ENCODE measurements at places on chromosomes 12 and 14.

DNA sequence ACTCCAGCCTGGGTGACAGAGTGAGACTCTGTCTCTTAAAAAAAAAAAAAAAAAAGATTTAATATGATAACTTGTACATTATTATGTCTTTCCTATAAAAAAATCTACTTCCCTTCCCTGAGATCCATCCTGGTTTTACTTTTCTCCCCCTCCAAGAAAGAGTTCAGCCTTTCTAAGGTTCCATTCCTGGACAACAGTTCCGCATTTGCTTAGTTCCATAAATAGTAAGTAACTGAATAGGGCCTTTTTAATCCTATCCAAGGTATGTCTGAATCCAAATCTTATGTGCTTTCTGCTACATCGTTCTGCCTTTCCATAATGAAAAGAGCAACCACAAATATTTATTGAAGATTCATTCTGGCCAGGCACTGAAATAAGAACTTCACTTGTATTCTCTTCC, 187.8 kb downstream of the DACT1 start:
- no peak for DNase-seq

DNA sequence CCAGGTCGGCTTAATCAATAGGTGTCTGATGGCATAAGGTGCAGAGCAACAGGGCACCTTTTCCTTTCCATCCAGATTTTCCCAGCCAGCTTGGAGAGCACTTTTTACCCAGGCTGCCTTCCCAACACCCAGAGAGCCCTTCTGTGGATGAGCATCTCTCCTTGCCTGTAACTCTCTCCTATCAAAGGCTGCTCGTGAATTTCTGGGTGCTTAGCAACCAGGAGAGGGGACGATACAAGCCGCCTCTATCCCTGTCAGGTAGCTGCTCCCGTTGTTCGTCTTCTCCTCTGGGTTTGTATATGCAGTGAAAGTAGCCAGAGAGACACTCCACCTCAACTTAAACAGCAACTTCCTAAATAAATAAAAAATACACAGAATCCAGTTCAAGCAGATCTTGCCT, 124.2 kb downstream of the CACNA1C start:
- no peak for DNase-seq

GRCh38 chr12:92297932-92298696, 152.5 kb upstream of the BTG1 start:
- peak; percentile 5 for DNase-seq

DNA sequence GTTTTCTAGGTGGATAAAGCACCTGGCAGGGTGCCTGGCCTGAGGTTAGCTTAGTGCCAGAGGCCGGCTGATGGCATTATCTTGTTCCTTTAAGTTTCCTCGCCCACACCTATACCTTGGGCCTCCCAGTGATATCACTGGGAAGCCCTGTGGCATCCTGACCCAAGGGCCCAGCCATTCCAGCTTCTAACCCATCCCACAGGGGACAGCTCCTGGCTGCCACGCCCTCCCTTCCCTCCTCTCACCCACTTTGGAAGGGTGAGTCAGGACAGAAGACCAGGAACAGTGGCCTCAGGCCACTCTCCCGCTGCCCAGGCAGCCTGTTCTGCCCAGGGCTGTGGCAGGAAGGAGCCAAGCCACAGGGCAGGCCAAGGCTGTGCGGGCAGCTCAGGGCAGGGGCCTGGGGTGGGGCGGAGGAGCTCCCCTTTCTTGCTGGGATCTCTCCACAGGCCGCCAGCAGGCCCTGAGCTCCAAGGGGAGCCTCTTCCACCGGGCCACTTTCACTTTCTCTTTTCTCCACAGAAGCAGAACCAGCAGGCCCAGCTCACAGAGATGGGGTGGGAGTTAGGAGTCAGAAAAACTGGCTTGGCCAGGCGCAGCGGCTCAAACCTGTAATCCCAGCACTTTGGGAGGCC, 75.1 kb downstream of the IRF2BPL start:
- DNase-seq: peak; percentile 49

DNA sequence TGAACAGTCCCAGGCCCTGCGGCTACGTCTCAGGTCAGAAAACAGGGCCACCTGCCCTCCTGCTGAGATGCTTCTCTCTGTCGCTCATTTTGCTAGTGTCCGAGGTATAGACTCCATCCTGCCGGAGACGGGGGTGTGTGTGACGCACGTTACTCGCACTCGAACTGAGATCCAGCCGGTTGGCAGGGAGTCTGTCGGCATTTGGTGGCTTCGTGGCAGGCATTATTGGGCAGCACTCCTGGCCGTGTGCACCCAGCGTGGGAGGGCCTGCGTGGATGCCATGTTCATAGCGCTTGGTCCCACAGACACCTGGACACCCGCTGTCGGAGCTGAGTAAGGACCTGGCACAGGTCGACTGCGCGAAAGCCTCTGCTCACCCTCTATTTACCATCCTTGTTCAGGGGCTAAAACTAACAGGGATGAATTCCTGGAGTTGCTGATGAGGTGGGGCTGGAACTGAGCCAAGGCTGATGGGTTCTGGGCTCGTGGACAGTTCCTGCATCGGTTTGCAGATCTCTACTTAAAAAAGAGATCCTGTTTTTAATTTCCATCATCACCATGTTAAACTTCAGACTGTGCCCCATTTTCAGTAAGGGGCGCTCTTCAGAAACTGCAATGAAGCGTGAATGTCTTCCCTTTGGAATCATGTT, 28.6 kb downstream of the AACS start:
- no peak for DNase-seq

GRCh38 chr14:34875031-34875922, at the start of gene BAZ1A:
TSS of gene BAZ1A (minus strand) at chr14:34875360. CDS start at chr14:34874604, 756 bp downstream.
- DNase-seq: peak; percentile 51

GRCh38 chr12:51755251-51755650, 93.3 kb downstream of the FIGNL2 start:
- no peak for DNase-seq

GRCh38 chr12:119378903-119379302, 44.4 kb downstream of the CCDC60 start:
- no peak for DNase-seq

DNA sequence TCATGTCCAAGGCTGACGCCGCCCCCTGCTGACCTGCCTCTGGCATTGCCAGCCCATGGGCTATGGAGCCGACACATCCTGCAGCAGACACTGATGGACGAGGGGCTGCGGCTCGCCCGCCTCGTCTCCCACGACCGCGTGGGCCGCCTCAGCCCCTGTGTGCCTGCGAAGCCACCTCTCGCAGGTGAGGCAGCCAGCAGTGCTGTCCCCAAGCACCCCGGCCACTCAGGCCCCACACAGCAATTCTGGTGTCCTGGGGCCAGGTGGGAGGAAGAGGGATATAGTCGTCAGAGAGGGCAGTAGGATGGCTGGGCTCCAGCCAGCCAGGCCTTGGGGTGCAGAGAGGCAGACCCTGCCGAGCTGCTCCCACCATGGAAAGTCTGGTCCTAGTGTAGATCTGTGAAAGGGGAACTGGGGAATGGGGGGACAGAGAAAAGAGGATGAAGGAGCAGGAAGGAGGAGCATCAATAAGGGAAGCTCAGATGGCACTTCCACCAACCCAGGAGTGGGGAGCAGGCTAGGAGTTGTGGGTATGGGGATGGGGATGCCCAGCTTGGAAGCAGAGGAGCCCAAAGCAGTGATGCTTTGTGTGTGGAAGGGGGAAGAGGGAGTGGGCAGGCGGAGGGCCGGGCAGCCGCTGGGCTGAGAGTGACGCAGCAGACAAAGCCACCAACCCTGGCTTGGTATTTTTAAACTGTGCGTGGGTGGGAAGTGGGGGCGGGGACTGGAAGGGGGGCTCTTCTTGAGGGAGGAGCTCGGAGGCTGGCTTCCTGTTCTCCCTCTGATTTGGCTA, 4.7 kb downstream of the NAB2 start:
- peak; percentile 74 for DNase-seq

DNA sequence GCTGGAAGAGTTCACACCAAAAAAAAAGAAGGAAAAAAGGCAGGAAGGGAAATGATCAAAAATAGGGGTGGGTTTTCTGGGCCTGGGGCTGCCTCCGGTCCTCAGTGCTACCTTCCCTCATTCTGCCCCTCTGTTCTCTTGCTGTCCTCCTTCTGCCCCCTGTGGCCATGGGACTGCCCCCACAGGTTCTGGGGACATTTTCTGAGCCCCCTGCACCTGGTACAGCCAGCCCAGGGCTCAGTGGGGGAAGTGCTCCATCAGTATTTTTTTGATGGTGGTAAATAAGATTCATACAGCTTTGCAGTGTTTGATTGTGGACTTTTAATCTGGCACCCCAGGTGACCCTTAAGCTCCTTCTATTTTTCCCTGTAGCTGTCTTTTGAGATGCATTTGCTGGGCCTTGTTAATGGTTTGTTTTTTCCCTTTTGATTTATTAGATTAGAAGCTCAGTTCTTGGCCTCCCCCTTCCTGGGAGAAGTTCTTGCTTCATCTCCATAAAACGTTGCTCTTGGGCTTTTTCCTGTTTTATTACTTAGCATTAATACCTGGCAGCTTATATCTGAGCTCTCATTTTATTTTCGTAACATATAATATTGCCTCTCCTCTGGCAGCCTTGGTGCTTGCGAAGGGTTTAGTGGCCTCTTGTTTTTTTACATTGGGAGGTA, 43.1 kb downstream of the CHST11 start:
- DNase-seq: no peak

DNA sequence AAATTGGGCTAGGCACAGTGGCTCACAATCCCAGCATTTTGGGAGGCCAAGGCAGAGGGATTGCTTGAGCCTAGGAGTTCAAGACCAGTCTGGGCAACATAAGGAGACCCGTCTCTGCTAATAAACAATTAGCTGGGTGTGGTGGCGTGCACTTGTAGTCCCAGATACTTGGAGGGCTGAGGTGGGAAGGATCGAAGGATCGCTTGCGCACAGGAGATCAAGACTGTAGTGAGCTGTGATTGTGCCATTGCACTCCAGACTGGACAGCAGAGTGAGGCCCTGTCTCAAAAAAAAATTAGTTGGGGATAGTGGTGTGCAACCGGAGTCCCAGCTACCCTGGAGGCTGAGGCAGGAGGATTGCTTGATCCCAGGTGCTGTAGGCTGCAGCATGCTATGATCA, 38.7 kb upstream of the BCL7A start:
- DNase-seq: no peak

DNA sequence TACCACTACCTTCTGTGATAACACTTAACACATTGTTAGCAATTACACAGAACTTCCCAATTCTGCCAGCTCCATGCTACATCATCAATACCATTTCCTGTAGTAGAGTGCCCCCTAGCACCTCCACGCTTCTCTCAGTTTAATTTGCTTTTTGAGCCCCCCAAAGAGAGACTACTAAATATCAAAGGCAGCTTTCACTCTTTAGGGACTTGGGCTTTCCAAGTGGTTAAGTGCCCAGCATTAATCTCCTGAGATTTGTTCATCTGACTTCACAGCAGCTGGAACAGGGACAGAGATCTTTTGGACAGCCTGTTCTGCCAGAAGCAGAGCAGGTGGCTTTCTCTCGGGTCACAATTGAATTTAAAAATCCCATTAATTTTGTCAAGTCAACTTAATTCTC, 954.9 kb downstream of the DIO2 start:
- DNase-seq: no peak

- no peak for DNase-seq
These were observed 661.0 kb downstream of the GALC start for GRCh38 chr14:87331991-87332390.

- DNase-seq: no peak
These were observed 89.1 kb upstream of the STAC3 start for GRCh38 chr12:57340104-57340503.

Measured in stimulated activated CD4-positive, alpha-beta T cell treated with anti-CD3 and anti-CD28 coated beads, Interleukin-4, amount 100 ng/mL, for 24 hours (primary cell).